Gastroesophageal sphincter (tissue), 4 donors: ENCODE measurements at places on chromosomes 11 and 22. TPM values are rescaled to one million over a fixed set of nuclear protein-coding genes. Genes with fewer than 3 reads are reported as not detected.

DEPDC7 gene
- total RNA-seq = 4.2 TPM

CCDC117 gene
- total RNA-seq = 23.2 TPM

NFAM1 gene
- 2.1 TPM for total RNA-seq

GRCh38 chr11:71456294-71456693 is 3.3 kb downstream of the NADSYN1 start:
- ATAC-seq = no peak

- peak; percentile 34 for ATAC-seq
These were observed 23.8 kb downstream of the CD82 start for GRCh38 chr11:44589301-44589700.

GRCh38 chr11:120540744-120541465 is 29.4 kb downstream of the GRIK4 start:
- no peak for ATAC-seq

MRGPRE gene
- not detected for total RNA-seq

DNA sequence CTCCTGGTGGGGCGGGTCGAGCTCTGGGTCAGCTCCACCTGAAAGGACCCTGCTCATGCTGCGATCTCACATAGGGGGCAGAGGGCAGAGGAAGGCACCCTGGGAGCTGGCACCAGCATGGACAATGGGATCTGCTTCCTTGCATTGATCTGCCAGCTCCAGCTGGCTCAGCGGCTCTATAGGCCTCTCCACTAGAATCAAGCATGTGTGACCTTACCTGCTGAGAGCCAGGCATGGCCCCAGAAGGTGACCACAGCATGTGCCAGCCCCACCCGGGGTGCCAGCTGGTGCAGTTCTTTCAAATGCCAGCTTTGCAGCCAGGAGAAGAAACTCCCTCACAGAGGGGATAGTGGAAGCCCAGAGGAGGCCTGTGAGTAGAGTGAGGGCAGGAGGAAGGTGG is 22.0 kb upstream of the KLHL35 start:
- no peak for ATAC-seq

SLC22A6 gene
- not detected for total RNA-seq

ZNF280A gene
- not detected for total RNA-seq

MS4A6A gene
- 29.9 TPM for total RNA-seq

DNA sequence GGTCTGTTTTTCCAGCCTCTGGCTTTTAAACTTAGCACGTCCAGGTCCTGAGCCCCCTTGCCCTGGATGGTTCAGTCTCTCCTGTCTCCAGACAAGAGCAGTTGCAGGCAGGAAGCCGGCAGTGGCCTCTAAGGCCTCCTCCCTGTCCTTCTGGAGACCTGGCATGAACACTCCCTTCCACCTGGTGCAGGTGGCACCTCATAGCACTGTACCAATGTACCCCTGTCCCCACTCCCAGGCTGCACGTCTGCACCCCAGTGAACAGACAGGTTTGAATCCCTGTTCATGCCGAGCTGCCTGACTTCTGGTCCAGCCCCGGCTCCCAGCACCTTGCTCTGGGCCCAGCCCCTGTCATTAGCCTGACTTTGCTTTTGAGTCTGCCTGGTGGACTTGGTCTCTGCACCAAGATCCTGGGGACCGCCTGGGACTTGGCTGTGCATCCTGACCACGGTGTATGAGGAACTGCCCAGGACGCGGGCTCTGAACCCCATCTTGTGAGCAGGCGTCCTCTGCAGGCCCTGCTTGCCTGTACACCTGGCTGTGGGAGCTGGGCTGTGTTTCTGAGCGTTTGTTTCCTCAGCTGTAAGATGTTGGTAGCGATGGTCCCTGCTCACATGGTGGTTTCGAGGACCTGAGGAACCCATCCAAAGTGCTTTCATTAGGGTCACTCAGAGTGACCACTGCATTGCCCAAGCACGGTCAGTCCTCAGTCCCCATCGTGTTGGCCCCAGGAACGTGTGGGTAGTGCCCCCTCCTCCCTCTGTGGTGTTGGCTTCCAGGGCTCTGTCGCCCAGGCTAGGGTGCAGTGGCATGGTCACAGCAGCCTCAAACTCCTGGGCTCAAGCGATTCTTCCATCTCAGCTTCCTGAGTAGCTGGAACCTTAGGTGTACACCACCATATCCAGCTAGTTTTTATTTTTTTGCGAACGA is 75.0 kb upstream of the SHANK2 start:
- ATAC-seq = no peak

GRCh38 chr22:25070956-25071355 is 118.4 kb downstream of the KIAA1671 start:
- no peak for ATAC-seq

- ATAC-seq = no peak
These were observed 602 bp downstream of the NAT10 start for GRCh38 chr11:34105957-34106504.
